ENCODE measurements at places on chromosomes 2 and 18.

- no peak for DNase-seq
These were observed 347.8 kb downstream of the ALK start for GRCh38 chr2:29573612-29574011.

GRCh38 chr2:38146907-38147307 is 71.0 kb upstream of the CYP1B1 start:
- DNase-seq = no peak

DNA sequence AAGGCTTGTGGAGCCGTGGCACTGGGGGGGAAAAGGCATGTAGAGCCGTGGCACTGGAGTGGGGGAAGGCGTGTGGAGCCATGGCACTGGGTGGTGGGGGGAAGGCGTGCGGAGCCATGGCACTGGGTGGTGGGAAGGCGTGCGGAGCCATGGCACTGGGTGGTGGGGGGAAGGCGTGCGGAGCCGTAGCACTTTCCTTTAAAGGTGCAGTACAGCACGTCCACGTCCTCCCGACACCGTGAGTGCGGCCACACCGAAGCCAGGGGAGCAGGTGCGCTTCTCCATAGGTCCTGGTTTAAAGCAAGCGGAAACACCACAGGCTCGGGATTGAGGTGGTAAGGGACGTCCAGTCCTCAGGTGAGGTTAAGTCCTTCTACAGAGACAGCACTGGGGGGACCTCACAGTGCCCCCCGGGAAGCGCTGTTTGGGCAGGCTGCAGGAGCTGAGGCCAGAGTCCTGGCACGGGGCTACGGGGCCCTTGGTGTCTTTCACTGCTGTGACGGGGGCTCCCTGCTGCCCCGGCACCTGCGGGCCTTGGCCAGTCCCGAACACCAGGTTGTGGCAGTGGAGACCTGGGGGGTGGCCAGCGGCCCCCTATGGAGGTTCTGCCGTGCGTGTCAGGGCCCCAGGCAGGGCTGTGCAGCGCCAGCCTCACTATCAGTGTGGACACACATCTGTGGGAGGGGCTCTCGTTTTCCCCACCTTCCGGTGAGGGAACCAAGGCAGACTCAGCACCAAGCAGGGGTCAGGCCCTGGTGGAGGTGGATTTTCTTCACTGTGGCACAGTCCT is 93.0 kb upstream of the CTDP1 start:
- no peak for DNase-seq

DNA sequence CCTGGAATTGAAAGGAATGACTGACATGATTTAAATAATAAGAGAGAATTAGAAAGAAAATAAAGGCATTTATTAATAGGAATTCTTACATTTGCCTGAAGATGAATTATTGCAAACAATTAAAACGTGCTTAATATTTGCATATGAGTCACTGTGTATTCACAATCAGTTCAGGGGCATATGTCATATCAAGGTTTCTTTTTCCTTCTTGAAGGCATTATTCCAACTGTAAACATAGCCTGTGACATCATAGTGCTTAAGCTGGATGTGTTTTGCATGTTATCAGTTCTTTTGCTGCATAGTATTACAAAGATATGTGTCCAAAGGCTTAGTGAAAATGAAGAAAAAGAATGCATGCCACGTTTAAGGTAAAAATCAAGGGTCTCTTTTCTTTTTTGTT is 80.8 kb downstream of the MEIS1 start:
- DNase-seq = no peak

GRCh38 chr2:86225581-86225980 is 26.3 kb downstream of the MRPL35 start:
- no peak for DNase-seq

- DNase-seq = no peak
These were observed 115.3 kb upstream of the ALPP start for GRCh38 chr2:232263295-232263694.

DNA sequence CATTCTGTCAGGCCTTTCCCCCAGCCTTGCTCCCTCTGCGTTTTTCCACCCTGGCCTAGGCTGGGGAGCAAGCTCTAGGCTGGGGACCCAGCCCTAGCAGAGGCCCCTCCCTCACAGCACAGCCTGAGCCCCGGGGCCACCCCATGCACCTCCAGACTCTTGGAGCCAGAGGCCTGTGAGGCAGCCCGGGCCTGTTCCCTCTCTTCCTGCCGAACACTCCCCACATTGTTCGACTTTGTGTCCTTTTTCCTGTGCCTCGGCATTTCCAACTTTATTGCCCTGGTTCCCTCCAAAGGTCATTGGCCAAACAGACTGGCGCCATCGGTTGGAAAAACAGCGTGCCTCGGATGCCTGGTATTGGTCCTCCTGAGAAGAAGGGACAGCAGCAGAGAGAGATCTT is 79.7 kb downstream of the HS1BP3 start:
- DNase-seq = no peak

DNA sequence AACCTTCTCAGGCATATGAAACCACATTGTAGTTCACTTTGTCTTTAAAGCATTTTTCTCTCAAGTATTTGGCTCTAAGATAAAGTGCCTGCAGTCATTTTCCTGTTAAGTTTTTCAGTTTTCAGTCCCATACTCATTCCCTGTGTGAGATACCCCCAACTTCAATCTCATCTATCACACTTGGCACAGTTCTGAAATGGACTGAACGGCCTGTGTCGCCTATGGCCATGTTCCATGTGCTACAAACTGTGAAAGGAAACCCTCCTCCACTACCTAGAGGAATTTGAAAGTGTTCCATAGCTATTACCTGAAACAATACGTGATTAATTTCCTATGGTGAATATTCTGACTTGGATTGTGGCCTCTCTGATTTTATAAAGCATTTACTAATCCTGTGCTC is 319.1 kb downstream of the CTNNA2 start:
- DNase-seq = no peak
